Liver (tissue), 10 donors: ENCODE measurements at places on chromosomes 2 and 18.
A peak's percentile ranks its signal among the peaks of the same experiment; 100 is the strongest.

DNA sequence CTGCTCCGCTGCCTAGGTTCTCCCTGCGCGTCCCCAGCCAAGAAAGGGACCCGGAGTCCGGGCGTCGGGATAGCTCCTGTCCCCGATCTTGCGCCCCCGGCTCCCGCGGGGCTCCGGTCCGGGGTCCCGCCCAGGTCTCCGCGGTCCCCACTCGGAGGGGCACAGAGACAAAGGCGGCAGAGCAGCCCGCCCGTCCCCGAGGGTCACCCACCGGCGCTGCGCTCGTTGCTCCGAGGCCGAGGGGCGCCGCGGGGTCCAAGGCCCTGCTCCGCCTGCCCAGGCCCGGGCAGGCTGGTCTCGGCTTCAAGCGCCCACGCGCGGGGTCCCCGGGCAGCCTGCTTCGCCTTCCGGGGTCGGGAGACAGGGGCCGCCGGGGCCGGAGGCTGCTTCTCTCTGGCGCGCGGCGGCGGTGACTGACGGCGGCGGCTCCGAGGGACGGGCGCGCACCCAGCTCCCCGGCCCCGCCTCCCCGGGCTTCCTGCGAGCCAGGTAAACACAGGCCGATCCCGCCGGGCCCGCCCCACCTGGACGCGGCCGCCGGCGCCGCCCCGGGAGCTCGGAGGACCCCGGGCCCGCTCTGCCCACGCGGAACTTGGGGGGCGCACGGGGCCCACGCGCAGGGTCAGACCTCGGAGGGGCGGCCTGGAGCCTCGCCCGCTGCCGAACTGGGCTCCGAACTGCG lies at the start of gene MBP:
Gene MBP (minus strand): TSS at position 415 of the 682 bp plus-strand sequence. CDS start 27,522 bp downstream, outside the sequence.
- peak; percentile 76 for DNase-seq

DNA sequence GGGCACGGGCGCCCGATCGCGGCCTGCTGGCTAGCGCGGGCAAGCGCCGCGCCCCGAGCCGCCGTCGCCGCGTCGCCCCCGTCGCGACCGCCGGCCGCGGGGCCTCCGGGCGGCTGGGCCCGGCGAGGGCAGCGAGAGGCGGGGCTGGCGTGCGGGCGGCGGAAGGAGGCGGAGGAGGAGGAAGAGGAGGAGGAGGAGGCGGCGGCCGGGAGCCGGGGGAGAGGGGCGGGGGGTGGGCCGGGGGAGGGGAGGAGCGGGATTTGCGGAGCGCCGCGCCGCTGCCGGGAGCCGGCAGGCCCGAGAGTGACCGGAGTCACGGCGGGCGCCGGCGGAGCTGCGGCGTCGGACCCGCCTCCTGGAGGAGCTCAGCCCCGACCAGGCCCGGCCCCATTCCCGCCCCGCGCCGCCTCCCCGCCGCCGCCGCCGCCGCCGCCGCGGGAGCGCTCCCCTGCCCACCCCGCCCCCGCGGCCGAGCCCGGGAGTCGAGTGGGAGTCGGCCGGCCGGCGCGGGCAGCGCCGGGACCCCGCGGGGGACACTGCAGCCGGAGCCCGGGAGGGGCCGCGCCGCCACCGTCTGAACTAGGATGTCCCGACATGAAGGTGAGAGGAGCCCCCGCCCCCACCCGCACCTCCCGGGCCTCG lies at the start of gene KCMF1:
Gene KCMF1 (plus strand): TSS at position 294 of the 642 bp plus-strand sequence. CDS start 291 bp downstream, at position 585.
- peak; percentile 80 for DNase-seq

GRCh38 chr2:85353876-85354285 lies 447 bp downstream of the RETSAT start:
- DNase-seq, result no peak

- no peak for DNase-seq
Observed at GRCh38 chr18:22691946-22692710, 241.0 kb upstream of the RBBP8 start.

DNA sequence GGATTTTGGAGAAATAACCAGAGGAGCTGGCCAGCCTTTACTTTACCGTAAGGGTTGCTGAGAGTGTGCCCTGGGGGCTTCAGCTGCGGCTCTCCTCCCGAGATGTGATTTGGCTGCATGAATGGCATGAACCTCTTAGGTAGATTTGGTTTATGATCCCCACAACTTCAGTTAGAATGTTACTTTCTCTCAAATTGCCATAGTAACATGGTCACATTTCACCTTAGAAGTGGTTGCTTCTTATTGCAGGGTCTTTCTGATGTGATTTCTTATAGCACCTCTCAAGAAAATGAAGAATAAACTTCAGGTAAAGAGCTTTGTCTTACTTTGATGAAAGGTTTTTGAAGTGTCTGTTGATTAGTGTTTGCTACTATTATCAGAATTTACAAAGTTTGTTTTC lies 5.6 kb downstream of the PLCL1 start:
- DNase-seq, result no peak

DNA sequence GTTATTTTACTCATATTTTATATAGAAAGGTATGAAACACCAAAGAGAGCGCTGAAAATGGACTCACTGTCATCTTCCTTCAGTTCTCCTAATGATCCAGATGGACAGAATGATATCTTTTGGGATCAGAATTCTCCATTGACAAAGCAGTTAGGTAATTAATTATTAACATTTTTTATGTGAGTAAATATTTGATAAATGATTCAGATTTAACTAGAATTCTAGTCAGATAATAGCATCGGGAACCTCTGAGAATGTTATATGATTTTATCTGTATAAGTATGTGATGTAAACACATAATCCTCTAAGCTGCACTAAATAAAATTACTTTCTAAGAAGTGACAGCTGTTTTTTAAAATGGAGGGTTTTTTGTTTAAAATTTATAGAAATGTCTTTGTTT lies 2.0 kb downstream of the ETAA1 start:
- no peak for DNase-seq

DNA sequence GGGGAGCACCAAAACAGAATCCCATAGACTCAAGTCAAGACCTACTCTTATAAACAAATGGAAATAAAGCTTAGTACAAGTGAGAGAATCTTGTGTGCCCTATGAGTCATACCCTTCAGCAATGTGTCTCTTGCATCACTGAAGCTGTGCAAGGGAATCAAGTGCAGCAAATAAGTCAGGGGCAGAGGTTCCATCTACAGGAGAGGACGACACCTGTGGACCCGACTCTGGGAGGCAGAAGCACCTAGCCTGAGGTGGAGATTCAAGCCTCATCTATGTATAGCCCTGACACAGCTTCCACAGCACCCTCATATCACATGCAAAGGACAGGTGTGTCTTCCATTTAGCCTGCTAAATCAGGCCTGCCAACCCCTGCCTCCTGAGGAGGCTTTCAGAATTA lies 298.2 kb downstream of the CNTNAP5 start:
- DNase-seq, result no peak

GRCh38 chr2:231985823-231986261 lies 24.3 kb downstream of the DIS3L2 start:
- DNase-seq, result no peak

DNA sequence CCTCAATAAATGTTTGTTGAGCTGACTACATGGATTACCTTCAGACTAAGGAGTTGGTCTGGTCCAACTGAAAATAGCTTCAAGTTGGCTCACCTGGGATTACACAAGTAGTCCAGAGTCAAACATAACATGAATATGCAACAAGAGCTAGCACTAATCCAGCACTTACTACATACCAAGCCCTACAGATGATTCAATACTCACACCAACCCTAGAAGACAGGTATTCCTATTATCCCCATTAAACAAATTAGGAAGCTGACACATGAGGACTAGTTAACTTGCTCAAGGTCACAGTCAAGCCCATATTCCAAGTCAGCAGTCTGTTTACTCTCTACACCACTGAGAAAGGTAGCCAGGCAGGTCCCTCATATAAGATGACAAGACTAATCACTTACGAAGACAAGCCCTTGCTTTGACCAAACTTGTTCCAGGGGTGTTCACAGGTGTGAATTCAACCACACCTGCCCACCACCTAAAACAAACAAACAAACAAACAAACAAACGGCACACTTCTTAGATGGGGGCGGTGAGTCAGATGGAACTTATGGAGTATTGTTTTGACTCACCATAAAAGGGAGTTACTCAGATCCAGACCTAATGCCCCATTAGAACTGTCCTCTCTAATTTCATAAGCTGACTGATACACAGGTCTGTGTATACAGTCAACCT lies 29.1 kb downstream of the TMEM131 start:
- no peak for DNase-seq

DNA sequence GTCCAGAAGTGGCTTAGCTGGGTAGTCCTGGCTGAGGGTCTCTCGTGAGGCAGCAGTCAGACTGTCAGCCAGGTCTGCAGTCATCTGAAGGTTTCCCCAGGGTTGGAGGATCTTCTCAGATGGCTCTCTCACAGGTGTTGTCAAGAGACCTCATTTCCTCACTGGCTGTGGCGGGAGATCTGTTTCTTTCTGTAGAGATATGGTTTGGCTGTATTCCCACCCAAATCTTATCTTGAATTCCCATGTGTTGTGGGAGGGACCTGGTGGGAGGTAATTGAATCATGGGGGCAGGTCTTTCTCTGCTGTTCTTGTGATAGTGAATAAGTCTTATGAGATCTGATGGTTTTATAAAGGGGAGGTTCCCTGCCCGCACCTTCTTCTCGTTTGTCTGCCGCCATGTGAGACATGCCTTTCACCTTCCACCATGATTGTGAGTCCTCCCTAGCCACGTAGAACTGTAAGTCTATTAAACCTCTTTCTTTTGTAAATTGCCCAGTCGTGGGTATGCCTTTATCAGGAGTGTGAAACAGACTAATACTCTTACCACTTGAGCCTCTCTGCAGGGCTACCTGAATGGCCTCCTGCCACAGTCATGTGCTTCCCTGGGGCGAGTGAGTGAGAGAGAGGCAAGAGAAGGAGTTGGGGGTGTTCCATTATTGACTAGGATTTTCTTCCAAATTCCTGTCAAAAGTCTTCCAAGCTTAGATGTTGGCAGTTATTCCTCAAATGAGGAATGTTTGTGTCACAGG lies 23.6 kb downstream of the MALT1 start:
- no peak for DNase-seq

DNA sequence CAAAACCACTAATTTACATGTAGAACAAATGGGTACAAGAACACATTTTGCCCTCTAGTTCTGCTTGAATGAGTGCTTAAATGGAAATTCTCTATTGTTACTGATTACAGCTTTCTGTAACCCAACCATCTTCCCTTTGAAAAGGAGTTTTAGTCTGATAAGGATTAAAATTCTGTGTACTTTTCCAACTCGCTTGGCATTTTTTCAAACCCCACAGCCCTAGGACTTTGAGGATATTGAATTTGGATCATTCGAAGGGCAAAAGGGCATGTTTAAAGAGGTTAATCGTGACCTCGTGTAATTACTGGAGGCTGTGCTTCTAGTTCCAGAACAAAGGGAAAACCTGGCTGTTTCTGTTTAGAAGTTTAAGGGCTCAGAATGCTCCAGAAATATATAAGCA lies 432.3 kb downstream of the PID1 start:
- no peak for DNase-seq

DNA sequence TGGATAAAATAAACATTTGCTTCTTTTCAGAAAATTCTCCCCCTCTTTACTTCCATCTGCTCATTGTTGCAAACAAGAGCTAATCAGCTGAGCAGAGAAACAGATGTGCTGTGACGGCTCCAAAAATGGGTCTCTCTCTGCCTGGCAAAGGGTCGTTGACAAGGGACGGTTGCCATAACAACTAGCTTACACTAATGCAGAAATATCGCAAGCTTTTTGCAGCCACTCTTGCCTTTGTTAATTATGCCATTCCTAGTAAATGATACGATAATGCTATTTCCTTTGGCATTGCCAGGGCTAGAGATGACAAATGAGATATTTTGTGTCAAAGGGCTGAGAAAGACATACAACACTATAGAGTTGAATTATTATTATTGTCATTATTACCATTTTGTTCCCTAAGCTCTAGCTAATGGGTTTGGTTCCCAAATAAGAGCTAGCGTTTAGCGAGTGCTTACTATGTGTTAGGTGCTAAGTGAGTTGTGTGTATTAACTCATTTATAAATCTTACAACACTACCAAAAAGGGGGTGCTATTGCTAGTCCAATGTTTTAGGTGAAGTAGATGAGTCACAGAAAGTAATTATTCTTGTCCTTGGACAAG lies 46.8 kb downstream of the MYO3B start:
- DNase-seq, result no peak

GRCh38 chr2:222609381-222609780 lies 46.5 kb downstream of the FARSB start:
- DNase-seq, result no peak

GRCh38 chr2:185628985-185629384 lies 109.6 kb upstream of the FSIP2 start:
- no peak for DNase-seq
